Stimulated activated CD8-positive, alpha-beta memory T cell treated with anti-CD3 and anti-CD28 coated beads, Interleukin-2, amount 100 ng/mL, for 48 hours (primary cell): ENCODE measurements at places on chromosomes 2 and 18.

DNA sequence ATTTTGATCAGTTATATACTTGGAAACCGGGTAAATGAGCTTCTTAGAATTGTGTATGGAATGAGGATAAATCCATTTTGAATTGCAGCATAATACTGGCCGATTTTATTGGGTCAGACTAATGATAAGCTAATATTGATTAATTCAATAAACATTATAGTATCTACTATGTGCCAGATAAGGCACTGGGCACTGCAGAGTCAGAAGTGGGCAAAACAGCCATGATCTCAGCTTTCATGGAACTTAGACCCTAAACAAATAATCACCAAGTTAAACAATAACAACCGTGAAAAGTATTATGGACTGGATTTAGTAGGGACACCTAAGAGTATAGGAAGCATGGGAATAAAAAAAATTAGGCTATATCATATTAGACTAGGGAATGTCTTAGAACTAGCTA is 297.0 kb upstream of the PKDCC start:
- no peak for DNase-seq

GRCh38 chr2:237549643-237550415 is 16.5 kb upstream of the PRLH start:
- DNase-seq = no peak

GRCh38 chr2:27622921-27623384 is 5.9 kb downstream of the CCDC121 start:
- DNase-seq = no peak

DNA sequence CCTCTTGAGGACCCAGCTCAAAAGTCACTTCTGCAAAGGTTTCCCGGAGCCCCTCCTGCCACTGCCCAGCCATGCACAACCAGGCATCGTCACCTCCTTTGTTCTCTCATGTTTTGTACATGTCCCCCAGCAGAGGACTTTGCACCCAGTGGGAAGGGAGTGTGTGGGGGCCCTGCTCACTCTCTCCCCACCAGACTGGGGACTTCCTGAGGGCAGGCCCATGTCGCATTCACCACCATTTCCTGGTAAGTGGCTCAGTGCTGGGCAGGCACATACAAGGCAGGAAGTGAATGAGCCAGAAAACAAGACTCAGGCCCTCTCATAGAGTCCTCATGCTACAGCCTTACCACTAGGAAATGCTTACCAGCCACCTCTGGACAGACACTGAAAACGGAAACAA is 18.9 kb downstream of the MRPL35 start:
- no peak for DNase-seq

DNA sequence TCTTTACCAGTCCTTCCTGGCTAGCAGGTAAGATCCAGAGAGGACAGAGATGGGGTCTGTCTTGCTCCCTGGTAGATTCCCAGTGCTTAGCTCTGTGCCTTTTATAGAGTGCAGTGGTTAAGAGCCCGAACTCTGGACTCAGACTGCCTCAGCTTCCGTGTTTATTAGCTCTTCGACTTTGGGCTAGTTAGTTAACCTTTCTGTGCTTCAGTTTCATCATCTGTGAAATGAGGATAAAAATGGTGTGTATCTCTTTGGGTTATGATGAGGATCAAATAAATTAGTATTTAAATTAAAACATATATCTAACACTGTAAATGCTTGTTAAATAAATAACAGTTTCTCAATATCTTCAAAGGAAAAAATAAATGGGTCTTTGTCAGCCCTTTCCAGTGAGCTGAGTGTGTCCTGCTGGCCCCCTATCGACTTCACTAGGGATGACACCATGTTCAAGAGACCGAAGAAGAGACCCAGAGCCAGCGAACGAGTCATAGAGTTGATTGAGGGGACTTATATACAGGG is 38.2 kb downstream of the CERS6 start:
- no peak for DNase-seq

DNA sequence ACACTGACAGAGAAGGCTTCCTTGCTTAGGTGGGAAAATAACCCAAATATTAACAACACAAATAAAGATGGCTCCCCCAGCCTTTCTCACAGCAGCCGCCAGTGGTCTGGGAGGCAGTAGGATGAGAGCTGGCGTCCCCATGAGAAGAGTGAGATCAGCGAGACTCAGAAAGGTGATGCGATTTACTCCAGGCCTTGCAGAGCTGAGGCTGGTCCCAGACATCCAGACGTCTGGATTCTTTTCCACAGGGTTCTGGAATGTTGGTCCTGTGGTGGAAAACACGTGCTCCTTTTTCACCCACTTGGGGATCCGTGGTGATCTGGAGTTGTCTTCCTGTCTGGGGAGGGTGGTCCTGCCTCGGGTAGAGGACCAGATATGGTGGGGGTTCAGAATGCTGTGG is 190.6 kb downstream of the CTIF start:
- DNase-seq = no peak

DNA sequence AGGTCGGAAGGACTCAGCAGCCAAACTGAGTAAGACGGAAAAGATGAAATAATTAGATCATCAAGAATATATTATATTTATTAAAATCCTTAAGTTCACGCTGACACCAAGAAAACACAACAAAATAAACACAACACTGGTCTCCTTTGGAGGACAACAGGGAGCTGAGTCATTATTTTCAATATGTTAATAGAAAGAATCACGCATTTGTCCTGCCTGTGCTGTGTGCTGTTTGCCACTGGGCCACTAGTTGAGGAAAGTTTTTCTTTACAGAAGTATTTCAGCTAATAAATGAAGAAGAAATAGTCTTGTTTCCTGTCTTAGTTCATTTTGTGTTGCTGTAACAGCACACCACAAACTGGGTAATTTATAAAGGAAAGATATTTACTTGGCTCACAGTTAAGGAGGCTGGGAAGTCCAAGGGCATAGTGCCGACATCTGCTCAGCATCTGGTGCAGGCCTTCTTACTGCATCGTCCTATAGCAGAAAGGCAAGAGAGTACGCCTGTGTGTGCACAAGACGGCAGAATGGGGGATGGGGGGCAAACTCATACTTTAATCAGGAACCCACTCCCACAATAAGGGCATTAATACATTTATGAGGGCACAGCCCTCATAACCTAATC is 88.0 kb downstream of the TCF7L1 start:
- DNase-seq = no peak

DNA sequence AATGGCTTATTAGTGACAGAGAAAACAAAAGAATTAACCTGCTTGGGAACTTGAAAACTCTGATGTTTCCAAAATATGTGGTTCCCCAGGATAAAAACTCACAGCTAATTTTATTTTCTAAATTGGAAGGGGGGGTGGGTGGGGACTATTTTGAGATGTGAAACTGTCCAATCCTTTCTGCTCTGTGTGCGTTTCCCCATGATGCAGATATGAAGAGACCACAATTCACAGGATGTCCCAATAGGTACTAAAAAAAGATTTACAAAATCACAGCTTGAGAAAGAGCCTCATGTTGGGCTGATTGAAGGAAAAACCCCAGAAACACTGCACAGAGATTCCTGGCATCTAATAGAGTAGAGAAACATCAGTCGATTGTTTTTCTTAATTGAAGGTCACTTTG is 273.2 kb downstream of the ARHGAP15 start:
- DNase-seq = no peak

DNA sequence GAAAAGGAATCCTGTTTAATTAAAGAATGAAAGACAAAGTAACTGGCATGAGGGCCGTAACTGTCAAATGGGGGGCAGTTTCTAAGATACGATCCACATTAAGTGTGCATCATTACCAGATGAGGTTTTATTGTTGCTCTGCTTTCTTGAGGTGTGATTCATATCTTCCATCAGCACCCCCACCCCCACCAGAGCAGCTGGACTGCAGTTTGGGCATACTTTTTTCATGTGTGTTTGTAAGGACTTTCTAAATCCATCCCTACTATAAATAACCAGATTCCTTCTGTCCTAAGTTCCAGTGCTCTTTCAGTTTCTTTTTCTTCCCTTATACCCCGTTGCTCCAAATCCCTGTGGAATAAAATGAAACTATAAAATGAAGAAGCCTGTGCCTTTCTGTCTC is 142.1 kb downstream of the CDCA7 start:
- DNase-seq = no peak

- DNase-seq = no peak
Measured at GRCh38 chr2:11984316-11985158, 238.1 kb downstream of the LPIN1 start.

- DNase-seq = no peak
Measured at GRCh38 chr18:40249390-40250080, 1705.5 kb upstream of the PIK3C3 start.

DNA sequence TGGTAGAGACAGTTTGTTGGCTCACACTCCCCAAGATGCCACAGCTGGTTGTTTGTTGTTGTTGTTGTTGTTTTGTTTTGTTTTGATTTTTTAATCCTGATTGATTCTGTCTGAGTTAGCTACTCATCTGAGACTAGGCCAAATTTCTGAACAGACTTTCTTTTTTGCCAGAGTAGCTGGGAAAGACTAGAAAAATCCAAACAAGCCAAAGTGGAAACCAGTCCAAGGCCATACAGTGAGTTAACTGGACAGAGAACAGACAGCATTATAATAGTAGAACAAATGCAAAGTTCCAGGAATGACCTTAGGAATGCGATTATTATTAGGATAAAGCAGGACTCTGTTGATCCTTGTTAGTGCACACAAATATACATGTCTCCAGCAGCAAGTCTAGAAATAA is 43.8 kb upstream of the CYP26B1 start:
- DNase-seq = no peak

DNA sequence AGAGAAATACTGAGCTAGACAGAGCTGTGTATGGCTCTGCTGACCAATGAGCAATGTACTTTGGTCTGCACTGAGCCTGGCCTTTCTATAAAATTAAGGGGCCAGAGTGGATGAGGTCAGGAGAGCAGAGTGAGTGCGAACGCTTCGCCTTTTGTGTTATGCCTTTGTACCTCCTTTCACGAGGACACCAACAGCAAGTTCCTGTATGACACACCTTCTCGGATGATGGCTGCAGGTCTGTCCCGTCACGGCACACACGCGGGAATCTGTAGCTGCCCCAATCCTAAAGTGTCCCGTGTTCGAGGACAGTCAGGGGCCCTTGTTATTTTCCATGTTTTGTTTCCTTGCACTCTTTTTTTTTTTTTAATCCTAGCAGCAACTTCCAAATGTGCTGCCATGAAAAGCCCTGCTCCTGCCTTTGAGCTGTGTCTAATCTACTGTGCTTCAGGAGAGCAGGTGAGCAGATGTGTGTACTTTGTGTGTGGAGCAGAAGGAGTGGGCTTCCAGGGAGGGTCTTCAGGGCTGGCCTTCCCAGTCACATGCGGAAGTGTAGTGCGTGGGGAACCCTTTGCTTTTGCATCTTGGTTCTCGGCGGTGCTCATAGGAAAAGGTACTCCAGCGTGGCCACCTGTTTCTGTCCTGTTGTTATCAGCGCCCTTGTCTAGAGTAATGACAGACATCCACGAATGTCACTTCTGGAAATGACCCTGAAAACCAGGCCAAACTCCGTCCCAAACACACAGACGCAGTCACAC is 213.2 kb downstream of the NDUFA10 start:
- no peak for DNase-seq

- DNase-seq = no peak
Measured at GRCh38 chr2:58638256-58638805, 397.2 kb upstream of the FANCL start.

DNA sequence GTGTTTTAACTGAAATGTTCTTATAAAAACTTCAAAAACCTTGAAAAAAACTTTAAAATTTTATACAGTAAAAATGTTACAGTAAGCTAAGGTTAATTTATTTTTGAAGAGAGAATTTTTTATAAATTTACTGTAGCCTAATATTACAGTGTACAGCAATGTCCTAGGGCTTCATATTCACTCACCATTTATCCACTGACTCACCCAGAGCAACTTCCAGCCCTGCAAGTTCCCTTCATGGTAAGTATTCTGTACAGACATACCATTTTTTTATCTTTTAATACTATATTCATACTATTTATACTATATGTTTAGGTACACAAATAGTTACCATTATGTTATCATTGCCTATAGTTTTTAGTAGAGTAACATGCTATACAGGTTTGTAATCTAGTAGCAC is 396.7 kb upstream of the MMADHC start:
- DNase-seq = no peak

DNA sequence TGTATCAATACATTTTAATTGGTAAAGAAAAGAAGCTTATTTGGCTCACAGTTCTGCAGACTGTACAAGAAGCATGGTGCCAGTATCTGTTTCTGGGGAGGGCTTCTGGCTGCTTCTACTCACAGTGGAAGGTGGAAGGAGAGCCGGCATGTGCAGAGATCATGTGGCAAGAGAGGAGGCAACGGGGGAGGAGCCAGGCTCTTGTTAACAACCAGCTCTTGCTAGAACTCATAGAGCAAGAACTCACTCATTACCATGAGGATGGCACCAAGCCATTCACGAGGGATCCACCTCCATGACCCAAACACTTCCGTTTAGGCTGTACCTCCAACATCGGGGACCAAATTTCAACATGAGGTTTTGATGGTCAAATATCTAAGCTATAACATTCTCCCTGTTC is 7.5 kb downstream of the PARD6G start:
- no peak for DNase-seq

- no peak for DNase-seq
Measured at GRCh38 chr2:176967911-176968450, 244.6 kb upstream of the HNRNPA3 start.

DNA sequence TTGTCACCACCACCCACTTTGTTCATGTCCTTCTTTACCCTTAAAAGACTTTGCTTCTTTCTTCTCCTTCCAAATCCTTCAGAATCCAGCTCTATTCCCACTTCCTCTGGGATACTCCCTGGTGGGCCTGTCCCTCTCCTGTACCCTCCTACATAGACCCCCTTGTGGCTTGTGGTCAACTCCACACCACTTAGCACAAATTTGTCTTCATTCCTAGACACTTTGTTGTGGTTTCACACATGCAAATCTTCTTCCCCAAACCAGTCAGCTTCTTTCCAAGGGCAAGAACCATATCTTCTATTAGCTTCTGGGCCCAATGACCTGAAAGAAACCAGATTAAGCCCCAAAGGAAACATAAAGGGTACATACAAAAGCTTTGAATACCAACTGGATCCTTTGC is 342.4 kb downstream of the TNS1 start:
- no peak for DNase-seq

- DNase-seq = no peak
Measured at GRCh38 chr2:44277541-44277940, 2.3 kb downstream of the SLC3A1 start.

- no peak for DNase-seq
Measured at GRCh38 chr2:240299710-240300068, 135.8 kb upstream of the GPC1 start.

DNA sequence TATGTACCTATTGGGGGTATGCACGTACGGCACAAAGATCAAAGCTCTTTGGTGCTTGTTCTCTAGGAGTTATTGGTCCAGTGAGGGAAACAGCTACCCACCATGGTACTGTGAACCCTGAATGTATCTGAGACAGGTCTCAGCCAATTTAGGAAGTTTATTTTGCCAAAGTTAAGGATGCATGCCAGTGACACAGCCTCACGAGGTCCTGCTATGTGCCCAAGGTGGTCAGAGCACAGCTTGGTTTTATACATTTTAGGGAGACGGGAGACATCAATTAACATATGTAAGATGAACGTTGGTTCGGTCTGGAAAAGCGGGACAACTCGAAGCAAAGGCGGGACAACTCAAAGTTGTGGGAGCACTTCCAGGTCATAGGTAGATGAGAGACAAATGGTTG is 75.8 kb downstream of the SOWAHC start:
- DNase-seq = no peak

- peak; percentile 1 for DNase-seq
Measured at GRCh38 chr2:15316370-15316814, 244.7 kb downstream of the NBAS start.
